ENCODE measurements at places on chromosomes 11 and 22.

DNA sequence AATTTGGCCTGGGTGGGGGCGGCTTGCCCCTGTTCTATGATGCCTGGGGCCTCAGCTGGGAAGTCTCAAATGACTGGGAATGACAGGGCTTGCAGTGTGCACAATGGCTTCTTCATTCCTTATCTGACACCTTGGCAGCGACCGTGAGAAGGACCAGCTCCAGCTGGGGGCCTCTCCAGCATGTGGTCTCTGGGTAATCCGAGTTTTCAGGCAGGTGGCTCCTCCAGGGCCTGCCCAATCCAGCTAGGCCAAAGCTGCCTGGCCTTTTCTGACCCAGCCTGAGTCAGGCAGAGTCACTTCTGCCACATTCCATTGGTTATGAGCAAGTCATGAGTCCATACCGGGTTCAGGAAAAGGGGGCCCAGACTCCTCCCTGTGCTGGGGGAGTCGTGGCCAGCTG lies 646.0 kb downstream of the OPCML start:
- no peak for DNase-seq

DNA sequence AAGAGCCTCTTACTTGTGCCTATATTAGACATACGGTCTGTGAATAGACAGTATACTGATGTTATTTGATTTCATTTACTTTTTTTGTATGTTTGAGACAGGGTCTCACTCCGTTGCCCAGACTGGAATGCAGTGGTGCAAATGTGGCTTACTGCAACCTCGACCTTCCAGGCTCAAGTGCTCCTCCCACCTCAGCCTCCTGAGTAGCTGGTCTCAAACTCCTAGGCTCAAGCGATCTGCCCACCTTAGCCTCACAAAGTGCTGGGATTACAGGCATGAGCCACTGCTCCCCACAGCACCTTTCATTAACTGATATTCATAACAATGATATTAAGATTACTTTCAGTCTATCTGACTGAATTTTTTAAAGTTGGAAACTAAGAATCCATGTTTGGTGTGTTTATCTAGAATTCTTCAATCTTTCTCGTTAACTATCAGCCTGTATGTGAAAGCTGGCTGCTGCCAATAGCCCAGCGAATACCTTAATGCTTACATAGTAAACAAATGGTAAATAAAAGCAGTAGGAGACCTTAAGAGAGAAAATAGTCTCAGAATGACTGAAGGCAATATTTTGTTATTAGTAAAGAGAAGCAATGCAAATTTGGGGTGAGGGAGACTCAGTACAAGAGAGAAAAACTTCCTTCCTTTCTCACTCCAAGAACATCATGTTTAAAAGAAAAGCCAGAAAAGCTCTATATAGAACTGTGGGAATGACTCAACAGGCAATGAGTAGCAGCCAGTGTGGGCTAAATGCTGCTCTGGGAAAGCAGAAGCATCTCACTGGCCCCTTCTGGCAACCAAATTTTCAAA lies 101.9 kb downstream of the MRTFA start:
- peak; percentile 65 for DNase-seq

- DNase-seq = no peak
Observed at GRCh38 chr11:60918939-60919265, 4.9 kb downstream of the TMEM109 start.

DNA sequence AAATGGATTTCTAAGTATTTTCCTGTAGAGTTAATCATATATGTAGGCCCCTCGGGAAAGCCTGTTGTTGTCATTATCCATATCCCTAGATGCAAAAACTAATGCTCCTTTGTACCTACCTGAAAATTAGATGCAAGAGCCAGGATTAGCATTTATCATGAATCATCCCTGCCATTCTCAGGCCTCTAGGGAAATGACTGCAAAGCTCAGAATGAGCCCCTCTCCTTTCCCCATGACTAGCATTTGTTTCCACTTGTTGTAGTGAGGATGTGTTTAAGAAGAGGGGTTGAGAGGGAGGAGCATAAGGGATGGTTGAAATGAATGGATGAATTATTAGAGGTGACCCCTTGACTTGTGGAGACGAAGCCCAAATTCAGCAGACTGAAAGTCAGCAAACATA lies 537.9 kb downstream of the NTM start:
- no peak for DNase-seq

DNA sequence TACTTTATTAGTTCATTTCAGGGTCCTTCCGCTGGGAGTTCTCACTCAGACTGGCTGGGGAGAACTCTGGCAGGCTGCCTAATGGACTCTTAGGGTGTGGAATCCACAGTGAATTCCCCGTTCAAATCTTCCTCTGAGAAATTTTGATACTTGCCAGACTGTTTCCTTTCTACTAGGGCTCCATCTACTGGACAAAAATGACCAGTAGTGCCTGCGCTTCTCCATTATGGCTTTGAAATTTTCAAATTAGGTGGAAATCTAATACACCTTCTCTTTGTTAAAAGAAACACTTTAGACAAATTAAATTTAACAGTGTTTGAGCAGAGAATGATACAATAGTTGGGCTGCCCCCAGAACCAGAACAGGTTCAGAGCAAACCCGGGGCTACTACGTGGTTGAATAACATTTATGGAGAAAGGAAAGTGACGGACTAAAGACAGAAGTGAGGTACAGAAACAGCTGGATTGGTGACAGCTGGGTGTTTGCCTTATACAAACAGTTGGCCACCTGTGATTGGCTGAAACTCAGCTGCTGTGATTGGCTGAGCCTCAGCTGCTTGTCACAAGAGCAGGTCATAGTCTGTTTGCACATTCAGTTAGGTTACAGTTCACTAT lies 52.9 kb upstream of the FDX1 start:
- DNase-seq = peak; percentile 80

- DNase-seq = peak; percentile 87
Observed at GRCh38 chr22:39388261-39389011, 11.1 kb upstream of the TAB1 start.

GRCh38 chr11:62012832-62013461 lies 45.5 kb upstream of the FTH1 start:
- no peak for DNase-seq

- DNase-seq = peak; percentile 58
Observed at GRCh38 chr22:18104566-18104965, 6.0 kb upstream of the TUBA8 start.

- DNase-seq = no peak
Observed at GRCh38 chr11:133497477-133498140, 34.7 kb downstream of the OPCML start.

DNA sequence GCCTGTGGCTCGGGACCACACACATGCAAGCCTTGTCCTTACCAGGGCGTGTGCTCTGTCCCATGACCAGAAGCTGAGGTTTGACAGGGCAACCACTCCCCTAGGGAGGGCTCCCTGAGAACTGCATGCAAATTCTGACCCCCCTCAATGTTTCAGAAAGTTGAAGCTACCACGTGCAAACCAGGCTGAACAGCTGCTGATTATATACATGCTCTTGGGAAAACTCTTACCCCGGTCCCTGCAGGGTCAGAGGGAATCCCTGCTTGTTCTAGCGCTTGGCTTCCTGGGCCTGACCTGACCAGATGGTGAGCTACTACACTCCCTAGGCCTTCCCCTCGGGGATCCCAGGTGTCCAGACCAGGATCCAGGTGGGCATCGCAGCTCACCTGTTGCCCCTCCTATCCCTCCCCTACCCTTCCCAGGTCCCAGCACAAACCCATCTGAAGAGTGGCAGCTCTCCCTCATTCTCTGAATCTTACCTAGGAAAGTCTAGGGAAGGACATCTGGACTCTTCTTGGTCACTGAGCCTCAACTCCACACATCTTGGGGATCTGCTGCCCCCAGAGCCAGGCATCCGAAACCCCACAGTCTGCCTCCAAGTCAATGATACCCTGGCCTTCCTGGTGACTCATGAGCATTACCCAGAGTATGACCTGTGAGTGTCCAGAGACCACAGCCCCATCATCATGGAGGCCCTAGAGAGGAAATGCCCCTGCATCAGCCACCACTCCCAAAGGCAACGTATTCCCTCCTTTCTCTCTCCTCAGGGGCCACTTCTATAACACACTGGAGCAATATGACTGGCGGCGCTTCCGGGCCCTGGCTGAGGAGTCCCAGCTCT lies 61.5 kb downstream of the BTG4 start:
- DNase-seq = peak; percentile 79

DNA sequence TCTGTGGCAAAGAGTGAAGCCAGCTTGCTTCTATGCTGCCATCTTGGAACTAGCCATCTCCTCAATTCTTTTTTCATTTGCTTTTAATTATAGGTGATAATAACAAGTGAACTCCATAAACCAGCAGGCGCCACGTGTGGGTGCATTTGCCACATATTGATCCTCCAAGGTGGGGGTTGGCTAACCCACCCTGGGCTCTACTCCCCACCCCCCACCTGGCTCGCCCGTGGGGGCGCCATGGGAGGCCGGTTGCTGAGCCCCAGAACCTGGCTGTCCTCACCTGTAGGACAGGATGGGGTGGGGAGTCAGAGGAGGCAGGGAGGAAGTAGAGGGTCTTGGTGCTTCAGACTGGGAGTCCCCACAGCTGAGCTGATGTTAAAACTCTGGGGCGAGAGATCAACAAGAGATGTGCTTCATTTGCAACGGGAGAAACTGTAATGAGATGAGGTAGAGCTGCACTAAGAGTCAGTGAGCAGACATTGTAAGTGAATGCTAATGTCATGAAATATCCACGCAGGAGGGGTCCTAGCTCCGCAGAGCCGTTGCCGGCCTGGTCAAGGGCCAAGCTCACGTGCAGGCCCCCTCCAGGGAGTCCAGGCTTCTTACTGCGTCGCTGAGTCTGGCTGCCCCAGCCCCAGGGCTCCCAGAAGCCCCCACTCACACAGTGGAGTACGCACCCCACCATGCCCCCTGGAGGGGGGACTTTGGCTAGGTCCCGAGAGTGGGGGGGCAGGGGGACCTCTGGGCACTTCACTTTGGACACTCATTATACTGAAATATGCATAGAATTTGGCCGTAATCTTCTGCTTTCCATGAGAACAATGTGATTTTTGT lies 59.4 kb downstream of the BRD1 start:
- DNase-seq = no peak

DNA sequence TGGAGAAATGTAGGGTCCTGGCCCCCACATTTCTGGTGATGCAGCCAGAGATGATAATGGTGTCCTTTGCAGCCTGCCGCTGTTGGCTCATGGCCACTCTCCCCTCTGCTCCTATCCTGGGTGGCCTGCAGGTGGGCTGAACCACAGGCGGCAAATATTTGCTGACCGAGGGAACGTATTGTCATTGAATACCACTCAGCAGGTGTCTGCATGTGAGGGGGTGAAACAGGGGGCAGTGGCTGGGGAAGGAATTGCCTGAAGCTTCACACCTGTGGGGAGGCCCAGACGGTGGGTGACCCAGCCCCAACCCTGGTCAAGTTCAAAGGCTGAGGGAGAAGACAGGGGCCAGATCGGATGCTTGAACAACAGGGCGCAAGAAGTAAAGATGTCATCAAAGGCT lies 73.3 kb upstream of the WNT11 start:
- DNase-seq = no peak

DNA sequence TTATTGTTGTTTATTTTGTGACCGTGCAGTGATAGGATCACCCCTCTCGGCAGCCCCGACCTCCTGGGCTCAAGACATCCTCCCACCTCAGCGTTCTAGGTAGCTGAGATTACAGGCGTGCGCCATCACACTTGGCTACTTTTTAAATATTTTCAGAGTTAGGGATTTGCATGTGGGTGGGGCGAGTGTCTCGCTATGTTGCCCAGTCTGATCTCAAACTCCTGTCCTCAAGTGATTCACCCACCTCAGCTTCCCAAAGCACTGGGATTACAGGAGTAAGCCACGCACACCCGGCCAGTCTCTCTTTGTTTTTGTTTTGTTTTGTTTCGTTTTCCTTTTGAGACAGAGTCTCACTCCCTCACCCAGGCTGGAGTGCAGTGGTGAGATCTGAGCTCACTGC lies 1.2 kb upstream of the INTS5 start:
- no peak for DNase-seq

GRCh38 chr11:20530942-20531703 lies 68.3 kb upstream of the SLC6A5 start:
- peak; percentile 76 for DNase-seq

DNA sequence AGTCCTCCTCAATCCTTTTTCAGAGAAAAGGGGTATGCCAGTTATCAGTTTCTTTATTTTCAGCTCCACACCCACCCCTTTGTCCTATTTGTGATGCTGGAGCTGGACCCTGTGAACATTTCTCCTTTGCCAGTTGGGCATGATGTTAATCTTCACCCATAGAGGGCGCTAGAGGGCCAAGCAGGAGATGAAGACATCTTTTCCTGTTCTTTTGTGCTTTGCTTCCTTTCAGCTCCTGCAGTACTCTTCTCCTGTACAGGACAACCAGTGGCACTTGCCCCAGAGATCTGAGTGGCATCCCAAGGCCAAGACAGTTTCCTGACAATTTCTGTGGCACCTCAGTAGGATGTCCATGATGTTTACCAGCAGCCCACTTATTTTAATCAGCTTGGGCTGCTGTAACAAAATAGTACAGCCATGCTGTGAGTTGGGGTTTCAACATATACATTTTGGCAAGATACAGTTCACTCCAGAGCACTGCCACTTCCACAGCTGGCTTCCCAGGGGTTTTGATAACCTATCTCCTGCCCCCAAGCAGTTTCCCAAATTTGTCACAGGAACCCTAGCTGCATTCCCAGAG lies 4.6 kb downstream of the SAA2 start:
- peak; percentile 89 for DNase-seq

DNA sequence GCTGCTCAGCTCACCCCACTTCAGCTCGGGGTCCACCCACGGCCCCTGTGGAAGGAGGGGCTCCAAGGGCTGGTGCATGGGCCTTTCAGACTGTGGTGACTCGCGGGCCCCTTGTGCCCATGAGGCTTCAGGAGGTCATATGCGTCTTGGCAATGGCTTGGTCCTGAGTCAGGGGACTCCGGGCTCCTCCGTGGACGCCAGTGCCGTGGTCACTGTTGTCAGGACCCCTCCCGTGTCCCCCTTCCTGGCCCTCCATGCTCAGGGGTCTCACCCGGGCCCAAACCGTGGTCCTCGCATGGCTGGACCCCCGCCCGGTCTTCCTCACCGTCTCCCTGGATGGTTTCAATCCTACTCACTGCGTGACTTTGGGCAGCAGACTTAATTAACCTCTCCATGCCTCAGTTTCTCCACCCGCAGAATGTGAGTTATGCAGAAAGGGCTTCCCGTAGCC lies 436.4 kb downstream of the TBC1D22A start:
- no peak for DNase-seq

DNA sequence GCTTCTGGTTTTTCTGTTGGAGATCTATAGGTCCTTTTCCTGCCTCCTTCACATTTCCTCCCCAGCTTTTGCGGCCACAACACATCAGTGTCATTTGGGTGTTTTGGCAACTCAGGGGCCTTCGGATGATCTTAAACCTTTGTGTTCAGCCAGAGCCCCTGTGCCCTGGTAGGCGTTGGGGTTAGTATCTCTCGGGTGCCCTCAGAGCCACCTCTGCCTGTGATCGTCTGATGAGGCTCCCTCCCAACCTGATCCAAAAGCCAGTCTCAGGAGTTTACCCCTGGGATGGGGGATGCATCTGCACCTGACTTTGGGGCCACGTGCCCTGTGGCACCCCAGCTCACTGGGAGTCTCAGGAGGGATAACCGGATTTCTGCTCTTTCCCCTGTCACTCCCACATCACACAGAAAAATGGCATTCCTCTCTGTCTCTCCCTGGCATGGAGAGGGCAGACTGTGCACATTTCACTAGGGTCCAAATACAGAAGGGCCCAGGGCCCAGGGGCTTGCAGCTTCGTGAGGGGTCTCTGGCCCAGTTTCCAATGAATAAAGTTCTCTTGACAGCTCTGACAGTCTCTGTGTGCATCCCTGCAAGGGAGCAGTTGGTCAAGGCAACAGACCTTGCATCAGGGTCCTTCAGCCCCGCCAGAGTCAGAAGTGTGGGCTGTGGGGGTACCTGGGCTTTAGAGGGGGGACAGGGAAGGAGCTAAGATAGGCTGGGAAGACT lies 2.6 kb downstream of the RNF26 start:
- DNase-seq = no peak

GRCh38 chr11:83601201-83601913 lies 315.2 kb upstream of the CCDC90B start:
- DNase-seq = no peak

GRCh38 chr22:33873666-33874065 lies 46.6 kb downstream of the LARGE1 start:
- DNase-seq = no peak
